HL-60 (cell line): ENCODE measurements at places on chromosomes 11 and 22.

- DNase-seq, result no peak
These were observed 581.4 kb downstream of the KCNA4 start for GRCh38 chr11:29435421-29435820.

DNA sequence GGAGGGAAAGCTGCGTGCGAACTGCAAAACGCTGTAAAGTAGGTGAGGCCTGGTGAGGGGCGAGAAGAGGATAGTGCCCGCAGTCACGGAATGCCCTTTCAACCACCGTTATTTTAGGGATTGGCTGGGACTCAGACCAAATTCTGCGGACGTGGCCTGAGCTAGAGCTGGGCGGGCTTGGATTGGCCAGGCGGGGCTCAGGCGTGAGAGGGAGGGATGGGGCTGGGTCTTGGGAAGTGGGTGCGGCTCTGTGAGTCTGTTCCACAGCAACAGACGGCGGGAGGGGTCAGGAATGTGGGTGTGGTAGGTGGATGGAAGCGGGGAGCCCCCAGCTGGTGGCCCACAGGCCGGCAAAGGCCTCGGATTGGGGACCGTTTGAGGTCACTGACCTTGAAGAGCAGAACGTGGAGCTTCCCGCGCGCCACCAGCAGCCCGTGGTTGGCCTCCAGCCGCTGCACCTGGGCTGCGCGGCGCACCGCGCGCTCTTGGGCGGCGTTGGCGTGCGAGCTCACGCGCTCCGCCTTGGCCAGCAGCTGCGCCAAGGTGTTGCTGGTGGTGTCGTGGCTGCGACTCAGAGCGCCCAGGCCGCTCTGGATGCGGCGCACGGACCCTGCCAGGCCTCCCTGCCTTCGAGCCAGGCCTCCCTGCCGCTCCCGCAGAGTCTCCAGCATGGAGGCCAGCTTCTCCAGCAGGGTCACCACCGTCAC is 444 bp downstream of the CAVIN3 start:
- DNase-seq, result no peak

DNA sequence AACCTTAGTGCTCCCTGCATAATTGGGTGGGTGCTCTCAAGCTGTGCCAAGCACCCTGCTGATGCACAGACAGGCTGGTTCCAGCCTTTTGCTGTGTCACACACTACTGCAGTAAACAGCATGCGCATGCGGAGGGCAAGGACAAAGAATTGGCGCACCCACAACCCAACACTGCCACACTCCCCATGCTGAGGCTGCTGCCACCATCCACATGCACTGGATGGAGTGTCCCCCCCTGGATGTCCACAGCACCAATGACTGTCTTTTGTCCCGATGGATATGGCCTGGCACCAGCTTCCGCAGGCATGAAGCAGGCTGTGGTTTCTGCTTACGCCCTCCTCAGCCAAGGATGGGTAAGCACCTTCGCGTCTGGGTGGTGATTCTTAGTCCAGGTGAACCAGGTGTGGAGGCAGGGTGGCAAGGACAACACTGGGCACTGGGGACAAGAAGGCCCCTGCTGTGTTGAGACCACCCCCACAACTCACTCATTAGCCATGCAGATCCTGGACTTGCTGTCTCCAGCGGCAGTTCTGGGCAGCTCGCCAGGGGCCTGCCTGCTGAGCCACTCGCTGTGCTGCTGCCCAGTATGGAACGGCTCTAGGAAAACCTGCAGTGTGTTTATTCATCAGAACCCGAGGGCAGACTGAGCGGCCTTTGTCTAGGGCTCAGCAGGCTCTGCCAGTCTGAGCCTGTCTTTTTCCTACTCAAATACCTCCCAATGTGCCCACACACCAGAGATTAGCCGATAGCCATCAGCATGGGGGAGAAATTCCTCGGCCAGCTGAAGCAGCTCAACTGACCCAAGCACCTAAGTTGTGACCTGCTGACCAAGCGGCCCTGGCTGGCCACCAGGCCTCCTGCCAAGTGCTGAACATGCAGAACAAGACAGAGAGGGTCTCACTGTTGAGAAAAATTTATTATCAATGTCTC is 8.2 kb upstream of the NAP1L4 start:
- no peak for DNase-seq

DNA sequence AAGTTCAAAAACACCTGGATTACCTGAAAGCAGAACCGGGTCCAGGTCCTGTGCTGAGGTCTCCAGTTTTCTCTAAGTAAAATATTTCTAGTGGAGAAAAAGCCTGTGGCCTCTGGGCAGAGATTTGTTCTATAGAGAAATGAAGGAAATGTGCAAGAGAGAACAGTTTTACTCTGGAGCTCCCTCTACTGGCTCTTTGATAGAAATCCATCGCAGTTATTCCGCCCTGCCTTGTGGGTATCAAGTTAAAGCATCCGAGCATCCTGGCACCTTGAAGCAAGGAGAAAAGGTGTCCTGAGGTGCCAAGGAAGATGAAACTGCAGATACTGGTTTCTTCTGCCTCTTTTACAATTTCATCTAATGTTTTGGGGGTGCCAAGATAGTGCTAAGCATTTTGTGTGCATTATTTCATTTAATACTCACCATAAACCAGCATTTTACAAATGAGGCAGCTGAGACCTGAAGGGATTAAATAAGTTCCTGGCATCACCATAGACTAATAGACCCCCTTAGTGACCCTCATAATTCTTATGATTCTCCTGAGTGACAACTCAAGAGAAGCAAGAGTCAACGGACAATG is 113.1 kb upstream of the HSD17B12 start:
- DNase-seq, result peak; percentile 23

DNA sequence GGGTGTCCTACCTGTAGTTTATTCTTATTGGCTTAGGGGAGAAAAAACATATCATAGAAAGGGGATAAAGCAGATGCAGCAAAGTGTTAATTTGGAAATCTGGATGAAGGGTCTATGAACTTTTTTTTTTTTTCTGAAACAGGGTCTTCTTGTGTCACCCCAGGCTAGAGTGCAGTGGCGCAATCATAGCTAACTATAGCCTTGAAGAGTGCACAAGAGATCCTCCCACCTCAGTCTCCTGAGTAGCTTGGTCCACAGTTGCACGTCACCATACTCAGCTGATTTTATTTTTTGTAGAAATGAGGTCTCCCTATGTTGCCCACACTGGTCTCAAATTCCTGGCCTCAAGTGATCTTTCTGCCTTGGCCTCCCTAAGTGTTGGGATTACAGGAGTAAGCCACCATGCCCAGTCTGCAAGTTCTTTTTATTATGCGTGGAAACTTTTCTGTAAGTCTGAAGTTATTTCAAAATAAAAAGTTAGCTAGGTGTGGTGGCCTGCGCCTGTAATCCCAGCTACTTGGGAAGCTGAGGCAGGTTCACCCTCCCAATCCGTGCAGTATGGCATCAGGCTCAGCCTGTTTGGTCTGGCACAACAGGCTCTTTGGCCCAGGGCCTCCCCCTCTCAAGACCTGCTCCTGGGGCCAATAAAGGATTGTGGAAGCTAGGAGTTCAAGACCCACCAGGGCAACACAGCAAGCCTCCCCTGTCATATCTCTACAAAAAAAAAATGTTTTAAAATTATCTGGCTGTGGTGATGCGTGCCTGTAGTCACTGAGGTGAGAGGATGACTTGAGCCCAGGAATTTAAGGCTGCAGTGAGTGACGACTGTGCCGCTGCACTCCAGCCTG is 111.9 kb downstream of the MED15 start:
- no peak for DNase-seq

- no peak for DNase-seq
These were observed 13.8 kb downstream of the DENND5A start for GRCh38 chr11:9251311-9251710.

DNA sequence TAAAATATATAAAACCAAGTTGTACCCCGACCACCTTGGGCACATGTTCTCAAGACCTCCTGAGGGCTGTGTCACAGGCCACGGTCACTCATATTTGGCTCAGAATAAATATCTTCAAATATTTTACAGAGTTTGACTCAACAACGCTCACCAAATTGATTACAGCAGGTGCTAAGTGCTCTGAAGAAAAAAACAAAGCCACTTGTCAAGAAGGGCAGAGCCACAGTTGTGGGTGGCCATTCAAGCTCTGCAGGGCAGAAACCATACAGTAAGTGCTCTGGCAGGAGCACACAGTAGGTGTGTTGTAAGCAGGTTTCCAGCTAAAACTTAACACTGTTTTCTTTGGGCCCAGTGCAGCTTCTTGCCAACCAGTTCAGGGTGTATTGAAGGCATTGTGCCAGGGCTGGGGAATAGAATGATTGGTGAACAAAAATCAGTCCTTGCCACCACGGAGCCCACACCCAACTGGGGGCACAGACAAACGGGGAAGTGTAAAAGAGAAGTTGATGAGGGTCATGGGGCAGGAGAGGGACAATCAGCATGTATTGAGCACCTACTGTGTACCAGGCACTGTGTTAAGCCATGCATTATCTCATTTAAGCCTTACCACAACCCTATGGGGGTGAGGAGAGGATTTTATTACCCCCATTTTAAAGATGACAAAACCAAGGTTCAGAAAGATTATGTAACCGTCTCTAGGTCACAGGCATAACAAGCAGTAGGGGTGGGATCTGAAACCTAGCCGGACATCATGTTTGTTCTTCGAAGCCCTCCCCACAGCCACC is 18.2 kb downstream of the ARRB1 start:
- no peak for DNase-seq

- DNase-seq, result no peak
These were observed 23.9 kb upstream of the RBFOX2 start for GRCh38 chr22:36052505-36052941.

- DNase-seq, result no peak
These were observed 48.5 kb upstream of the SLC35C1 start for GRCh38 chr11:45756384-45757010.

GRCh38 chr11:57394203-57394965 is 3.9 kb upstream of the PRG2 start:
- no peak for DNase-seq

DNA sequence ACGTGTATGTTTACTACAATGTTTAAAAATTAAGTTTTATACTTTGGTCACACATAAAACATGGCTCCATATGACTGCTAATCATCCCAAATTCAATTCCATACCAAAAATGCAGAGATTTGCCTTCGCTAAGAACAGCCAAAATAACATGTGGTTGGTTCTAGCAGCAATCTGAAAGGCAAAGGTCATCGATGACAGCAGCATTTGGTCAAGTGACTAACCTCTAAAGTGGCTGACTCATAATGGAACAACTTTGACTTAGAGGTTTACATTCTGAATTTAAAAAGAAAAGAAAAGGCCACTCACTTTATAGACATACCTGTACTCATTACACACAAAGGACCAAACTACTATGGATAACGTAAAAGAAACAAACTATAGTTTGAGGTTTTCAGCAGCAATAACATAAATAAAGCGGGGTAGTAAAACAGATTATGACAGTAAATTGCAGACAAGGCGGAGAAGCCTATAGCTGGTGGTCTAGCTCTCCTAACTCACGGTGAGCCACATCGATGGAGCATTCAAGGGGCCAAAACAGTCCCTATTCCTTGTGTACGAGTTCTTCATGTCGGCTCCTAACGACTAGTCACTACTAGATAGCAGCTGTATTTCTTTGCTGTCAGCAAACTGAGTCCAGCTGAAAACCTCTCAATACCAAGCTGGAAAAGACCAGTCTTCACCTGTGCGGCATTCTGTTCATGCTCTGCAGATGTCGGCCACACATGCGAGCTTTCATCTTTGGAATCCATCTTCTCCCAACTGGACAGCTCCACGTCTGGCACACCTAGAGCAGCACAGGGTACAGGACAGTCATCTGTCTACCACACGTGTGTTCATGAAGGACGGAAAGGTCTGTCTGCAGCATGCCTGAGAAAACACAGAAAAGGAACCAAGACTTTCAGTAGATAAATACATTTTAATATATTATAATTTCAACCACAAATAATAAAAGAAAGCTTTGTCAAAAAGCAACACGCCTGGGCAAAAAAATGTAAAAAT is 42.1 kb downstream of the PRDM10 start:
- DNase-seq, result no peak

GRCh38 chr11:83818349-83818748 is 532.2 kb upstream of the CCDC90B start:
- DNase-seq, result no peak

DNA sequence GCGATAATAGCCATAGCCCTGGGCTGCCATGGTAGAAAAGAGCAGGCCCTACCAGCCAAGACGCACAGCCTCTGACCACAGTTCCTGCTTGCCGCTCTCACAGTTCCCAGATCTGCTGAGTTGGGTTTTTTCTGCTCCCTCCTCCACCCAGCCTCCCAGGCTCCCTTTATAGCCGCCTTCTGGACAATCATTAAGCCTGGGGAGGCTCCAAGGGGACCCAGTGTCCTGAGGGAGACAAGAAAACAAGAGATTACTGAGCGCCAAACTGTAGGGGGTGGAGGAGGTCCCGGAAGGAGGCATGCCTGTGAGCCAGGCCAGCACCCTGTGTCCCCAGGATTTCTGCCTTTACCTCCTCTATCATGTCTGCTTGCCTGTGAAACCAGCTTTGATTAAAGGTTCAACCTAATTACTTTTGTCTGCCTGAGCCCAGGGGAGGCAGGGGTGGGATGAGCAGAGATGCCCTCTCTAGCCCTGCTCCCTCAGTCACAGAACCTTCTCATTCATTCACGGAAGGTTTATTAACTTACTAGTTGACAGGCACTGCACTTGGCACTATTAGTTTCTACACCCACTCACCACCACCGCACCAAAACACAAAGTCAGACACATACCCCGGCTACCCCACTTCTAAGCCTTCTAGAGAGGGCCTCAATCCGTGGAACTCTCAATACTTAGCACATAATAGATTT is 1.2 kb downstream of the SLC37A4 start:
- DNase-seq, result no peak

GRCh38 chr22:35054064-35054463 is 11.9 kb upstream of the ISX start:
- DNase-seq, result no peak

GRCh38 chr11:69265911-69266510 is 27.9 kb upstream of the MYEOV start:
- DNase-seq, result no peak

GRCh38 chr11:62150887-62151736 is 27.3 kb downstream of the INCENP start:
- DNase-seq, result no peak

DNA sequence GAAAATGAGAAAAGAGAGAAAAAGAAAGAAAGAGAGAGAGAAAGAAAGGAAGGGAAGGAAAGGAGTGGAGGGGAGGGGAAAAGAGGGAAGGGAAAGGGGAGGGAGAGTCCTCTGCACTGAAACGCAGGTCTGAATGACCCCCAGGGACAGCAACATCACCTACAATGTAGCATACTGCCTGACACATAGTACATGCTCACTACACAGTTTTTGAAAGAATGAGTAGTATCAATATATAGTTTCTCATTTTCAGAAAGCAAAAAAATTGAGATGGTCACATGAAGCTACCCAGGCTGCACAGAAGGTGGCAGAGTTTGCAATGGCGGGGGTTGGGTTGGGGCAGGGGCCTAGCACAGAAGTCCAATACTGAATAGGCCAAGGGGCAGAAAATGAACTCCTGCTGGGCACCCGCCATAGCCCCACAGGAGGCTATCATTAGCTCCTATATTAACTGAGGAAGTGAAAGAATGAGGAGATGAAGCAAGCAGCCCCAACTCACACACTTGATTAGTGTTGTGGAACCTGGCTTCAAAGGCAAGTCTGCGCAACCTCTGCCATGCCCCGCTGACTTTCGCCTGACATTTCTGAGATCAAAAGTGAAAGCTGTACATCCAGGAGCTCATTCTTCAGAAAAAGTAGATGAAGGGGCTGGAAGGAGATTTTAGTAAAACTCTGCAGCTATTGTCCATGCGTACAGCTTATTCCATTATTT is 241.2 kb upstream of the SYN3 start:
- DNase-seq, result no peak

GRCh38 chr11:128504486-128504885 is 82.9 kb downstream of the ETS1 start:
- no peak for DNase-seq
